ENCODE measurements at places on chromosomes 11 and 22.
A peak's percentile ranks its signal among the peaks of the same experiment; 100 is the strongest.

DNA sequence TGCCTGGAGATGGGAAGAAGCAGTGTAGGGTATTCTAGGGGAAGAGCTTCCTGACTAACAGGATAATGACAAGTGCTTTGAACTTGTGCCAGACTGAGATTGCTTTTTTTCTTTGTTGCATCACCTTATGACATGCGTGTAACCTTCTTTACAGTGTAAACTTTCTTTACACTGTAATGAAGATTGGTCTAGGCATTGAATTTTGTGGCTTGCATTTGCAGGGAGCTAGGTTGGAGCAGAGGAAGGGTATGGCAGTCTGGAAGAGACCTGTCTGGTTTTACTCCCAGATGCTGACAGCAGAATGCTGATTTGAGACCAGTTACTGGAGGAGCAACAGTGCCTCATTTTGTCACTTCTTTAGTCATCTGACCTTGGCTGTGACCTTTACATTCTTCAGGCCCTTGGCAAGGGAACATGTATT lies 5.6 kb downstream of the DDB2 start:
- DNase-seq, result no peak

- DNase-seq, result no peak
These were observed 73.2 kb downstream of the RAB38 start for GRCh38 chr11:88101881-88102597.

DNA sequence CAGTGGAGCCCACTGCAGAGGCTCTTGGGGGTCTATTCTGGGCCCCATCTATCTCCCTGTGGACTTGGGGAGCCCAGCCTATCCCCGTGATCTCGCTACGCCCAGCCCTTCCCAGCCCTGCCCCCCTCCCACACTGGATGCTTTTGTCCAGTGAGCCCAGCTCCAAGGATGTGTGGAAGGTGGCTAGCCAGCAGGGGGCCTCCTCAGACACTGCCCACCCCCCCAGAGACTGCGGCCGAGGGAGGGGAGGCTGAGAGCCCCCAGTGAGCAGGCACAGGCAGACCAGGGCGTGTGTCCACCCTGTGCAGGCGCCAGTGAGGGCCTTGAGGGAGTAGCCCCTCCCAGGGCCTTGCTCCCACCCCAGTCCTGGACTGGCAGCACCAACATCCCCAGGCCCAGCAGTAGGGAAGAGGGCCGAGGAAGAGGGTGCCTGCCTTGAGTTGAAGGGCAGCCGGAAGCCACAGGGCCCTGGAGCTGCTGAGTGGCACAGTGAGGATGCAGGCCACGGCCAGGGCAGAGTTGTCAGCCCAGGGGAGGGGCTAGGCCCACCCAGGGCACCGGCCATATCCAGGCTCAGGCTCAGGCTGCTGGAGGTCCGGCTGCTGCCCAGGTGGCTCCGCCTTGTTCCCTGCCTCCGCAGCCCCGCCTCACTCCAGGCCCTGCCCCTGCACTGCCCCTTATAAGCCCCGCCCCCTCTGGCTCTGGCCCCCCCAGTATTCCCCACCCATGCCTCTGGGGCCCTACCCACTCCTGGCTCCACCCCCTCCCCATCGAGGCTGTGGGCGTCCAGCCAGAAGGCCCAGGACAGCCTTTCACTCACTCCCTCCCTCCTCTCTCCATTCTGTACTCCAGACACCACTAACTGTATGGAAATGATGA lies 28.0 kb downstream of the MOB2 start:
- peak; percentile 21 for DNase-seq

GRCh38 chr11:12859872-12860657 lies 149.1 kb upstream of the RASSF10 start:
- no peak for DNase-seq

GRCh38 chr11:24082241-24082640 lies 414.6 kb upstream of the LUZP2 start:
- DNase-seq, result no peak

DNA sequence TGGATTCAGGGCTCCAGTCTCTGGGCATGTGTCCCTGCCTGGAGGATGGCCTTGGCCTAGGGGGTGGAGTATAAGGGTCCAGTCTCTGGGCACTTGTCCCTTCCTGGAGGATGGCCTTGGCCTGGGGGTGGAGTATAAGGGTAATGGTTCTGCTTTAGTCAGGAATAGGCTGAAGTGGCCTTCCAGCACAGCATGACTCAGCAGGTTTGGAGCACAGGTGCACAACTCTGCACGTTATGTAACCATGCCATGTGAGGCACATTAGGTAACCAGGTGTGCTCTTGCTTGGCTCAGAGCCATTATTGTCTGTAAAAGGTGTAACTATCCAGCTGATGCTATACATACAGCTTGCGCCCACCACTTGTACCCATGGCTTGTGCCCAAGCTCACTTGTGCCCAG lies 48.4 kb upstream of the POLD3 start:
- no peak for DNase-seq

DNA sequence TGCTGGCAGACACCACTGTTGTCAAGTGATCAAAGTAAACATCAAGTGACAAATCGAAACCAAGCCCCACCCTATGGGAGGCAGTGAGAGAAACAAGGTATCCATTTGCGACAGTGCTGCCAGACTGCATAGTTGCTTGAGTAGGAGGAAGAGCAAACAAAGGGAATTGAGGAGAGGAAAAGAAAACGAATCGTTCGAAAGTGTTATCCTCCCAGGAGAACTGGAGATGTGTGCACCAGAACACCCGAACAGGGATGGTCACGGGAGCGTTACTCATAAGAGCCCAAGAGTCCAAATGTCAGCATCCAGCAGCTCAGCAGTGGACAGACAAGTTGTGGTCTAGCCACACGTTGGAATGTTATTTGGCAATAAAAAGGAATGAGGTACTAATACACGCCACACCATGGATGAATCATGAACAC lies 58.4 kb upstream of the NUP50 start:
- DNase-seq, result peak; percentile 85

GRCh38 chr11:12824281-12825041 lies 150.2 kb downstream of the TEAD1 start:
- DNase-seq, result no peak

GRCh38 chr11:134228625-134229024 lies 4.2 kb downstream of the VPS26B start:
- DNase-seq, result no peak

DNA sequence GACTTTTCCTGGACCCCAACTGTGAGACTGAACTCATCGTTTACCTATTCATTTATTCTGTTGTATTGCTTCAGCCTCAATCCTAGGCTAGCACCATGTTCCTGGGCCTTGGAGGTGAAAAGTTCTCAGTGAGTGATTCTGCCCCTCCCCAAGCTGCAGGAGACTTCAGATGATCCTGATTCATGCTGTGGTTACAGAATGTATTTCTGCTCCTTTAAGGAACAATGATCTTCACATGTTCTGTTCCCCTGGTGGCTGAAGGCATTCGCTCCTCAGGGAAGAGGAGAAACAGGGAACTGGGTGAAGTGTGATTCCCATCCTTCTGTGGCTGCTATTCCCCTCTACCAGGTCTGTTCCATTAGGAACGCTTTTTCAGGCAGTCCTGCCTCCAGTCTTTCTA lies 2.4 kb downstream of the OR52E1 start:
- no peak for DNase-seq

DNA sequence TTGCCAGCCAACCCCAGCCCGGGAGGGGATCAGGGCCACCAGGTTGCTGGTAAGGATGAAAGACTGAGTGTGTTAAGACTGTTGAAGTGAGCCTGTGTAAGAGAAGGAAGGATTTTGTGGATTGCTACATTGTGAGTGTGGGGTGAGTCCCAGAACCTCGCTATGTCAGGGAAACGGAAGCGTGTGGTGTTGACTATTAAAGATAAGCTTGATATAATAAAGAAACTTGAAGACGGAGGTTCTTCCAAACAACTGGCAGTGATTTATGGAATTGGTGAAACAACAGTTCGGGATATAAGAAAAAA lies 627 bp downstream of the JRKL start:
- no peak for DNase-seq

DNA sequence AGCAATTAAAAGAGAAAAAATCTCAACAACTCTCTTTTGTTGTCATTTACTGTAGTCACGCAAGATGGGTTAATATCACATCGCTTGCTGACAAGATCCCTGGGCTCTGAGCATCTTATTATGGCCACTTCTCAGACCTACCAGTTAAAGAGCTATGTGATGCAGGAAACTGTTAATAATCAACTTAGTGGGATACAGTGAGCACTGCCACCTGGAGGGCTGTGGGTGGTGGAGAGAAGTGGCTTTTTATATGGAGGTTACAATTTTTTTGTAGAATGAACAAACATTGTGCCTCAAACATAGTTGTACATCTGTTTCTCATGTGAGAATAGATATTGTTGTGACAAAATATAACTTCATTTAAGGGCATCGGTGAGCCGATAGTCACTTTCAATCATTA lies 181.0 kb downstream of the TENM4 start:
- DNase-seq, result no peak

DNA sequence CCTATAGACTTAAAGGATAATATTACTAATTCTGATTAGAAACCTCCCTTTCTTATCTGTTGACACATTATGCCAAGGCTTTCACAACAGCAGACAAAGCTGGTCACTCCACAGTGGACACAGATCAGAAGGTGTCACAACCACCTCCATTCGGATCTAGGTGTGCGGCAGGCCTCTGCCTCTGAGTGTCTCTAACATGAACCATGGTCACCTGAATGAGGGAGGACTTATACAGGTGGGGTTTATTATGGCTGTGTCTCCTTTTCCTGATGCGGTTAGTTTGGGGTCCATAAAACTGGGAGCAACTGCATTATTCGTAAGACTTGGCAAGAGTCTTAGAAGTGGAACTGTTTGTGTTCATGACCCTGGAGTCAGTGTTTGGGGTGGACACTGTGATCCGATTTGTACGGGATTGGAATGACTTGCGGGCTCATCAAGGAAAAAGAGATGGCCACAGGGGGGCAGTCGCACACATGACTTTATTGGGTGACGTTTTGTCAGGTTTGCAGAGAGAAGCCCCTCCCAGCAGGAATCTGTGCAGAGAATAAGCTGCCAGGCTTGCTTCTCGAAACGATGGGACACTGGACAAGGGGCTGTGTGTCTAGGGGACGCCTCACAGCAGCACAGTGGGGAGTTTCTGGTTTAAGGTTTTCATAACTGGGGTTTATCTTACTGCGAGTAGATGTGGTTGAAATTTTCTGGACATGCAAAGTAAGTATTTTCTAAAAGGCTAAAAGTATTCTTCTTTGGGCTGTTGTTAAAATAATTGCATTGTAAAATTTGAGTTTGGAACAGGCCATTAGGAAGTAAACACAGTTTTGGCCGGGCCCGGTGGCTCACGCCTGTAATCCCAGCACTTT lies 90.6 kb downstream of the GAB4 start:
- peak; percentile 90 for DNase-seq
